ENCODE measurements at places on chromosomes 6 and 20.

GRCh38 chr6:5813625-5814027 lies 193.1 kb downstream of the NRN1 start:
- no peak for DNase-seq

DNA sequence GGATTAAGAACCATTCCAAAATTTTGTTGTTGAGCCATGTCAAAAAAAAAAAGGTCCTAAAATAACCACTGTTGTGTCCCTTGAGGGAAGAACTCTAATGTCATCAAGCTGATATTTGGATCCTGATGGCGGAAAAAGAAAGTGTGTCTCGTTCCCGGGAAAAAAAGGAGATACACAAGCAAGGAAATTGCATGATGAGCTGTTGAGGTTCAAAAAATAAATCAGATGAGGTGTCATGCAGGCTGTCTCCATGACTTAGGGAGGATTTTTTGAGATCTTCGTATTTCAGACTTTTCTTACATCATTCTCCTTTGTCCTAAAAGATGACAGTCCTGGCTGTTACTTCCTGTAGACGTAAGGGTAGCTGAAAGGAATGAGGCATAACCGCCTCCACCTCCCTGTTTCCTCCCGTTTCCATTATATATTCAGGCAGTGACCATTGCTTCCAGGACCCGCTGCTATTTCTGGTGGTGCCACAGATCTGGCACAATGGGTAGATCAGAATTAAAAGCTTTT lies 117.3 kb upstream of the TNFAIP3 start:
- no peak for DNase-seq

DNA sequence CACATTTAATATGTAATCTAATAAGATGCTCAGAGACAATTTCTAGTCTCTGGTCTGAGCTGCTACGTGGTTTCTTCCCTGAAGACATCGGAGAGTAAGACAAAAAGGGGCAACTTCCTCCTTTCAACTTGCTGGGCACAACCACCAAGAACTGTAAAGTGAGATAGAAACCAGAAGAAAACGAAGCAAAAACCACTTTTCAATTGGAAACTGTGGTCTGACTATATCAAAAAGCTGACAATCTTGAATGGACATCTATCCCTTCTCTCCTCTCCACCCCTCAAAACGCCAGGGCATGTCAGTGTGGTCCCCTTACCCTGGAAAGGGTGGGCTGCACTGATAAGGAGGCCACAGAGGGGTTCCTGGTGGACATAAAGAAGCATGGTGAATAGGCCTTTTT lies 269.1 kb downstream of the CD83 start:
- DNase-seq: no peak

GRCh38 chr6:20991910-20992309 lies 457.7 kb downstream of the CDKAL1 start:
- no peak for DNase-seq

GRCh38 chr6:73579851-73580246 lies 59.0 kb upstream of the EEF1A1 start:
- DNase-seq: peak; percentile 39

GRCh38 chr6:5235830-5236229 lies 24.9 kb downstream of the LYRM4 start:
- DNase-seq: no peak

GRCh38 chr6:107703606-107704005 lies 120.5 kb downstream of the SCML4 start:
- DNase-seq: no peak

GRCh38 chr20:25046736-25047666 lies 10.9 kb downstream of the ACSS1 start:
- no peak for DNase-seq

DNA sequence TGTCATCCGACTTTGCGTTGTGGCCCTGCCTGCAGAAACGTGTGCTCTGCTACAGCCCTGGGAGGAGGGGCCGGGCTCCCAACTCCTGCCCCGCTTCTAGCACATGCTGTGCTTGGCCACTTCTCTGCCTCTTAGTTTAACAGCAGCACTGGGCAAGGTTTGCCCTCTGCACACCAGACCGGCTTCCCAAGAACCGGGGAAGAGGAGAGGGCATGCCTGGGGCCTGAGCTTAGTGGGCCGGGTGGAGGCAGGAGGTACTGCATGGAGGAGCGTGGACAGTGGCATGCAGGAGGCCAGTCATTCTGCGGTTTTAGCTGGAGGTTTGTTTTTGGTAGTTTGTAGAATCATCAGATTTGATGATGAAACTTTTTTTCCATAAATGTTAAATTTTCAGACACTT lies 45.5 kb downstream of the CEP43 start:
- DNase-seq: no peak

- no peak for DNase-seq
These were observed 117.9 kb upstream of the PCSK2 start for GRCh38 chr20:17108896-17109295.

GRCh38 chr20:43842126-43843020 lies 72.3 kb upstream of the TOX2 start:
- DNase-seq: no peak

DNA sequence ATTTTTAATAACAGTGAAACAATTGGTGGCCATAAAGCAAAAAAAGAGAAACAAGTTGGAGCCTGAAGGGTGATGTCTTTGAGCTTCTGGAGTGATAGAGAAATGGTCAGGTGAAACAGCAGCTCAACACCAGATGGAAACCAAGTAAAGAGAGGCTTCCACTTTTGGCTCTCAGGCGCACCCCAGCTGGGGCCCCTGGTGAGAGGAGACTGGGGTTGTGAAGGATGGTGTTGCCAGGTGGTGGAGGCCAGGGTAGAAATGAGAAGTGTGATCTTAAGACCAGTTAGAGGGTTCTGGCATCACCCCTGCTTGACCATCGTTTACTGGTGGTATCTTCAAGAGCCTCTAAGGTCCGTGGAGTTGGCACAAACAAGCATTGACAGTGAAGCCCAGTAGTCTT lies 126.0 kb upstream of the AKIRIN2 start:
- DNase-seq: no peak

All from COLO829 (cell line).